ENCODE measurements at places on chromosomes 6 and 20.
A peak's percentile ranks its signal among the peaks of the same experiment; 100 is the strongest.

GRCh38 chr20:25055711-25056495 is 2.0 kb downstream of the ACSS1 start:
- peak overlapping the region; percentile 93 for H3K27ac ChIP-seq
- peaks cover 77% of the 10 kb centered on the region for H3K4me1 ChIP-seq

GRCh38 chr6:136846046-136846445 is 23.7 kb downstream of the PEX7 start:
- H3K27me3 ChIP-seq, result no peaks in the 10 kb centered on the region
- no peaks in the 10 kb centered on the region for H3K4me1 ChIP-seq
- no peak overlapping the region for H3K27ac ChIP-seq
- DNase-seq, result peak; percentile 44

- DNase-seq, result no peak
- H3K27ac ChIP-seq, result no peak overlapping the region
- no peaks in the 10 kb centered on the region for H3K36me3 ChIP-seq
- no peak overlapping the region for H3K4me3 ChIP-seq
These were observed 24.6 kb downstream of the CYP24A1 start for GRCh38 chr20:54148947-54149764.

GRCh38 chr6:25619217-25619616 is 32.8 kb upstream of the SCGN start:
- H3K27ac ChIP-seq, result no peak overlapping the region
- H3K36me3 ChIP-seq, result peaks cover 21% of the 10 kb centered on the region
- no peaks in the 10 kb centered on the region for H3K27me3 ChIP-seq
- H3K4me3 ChIP-seq, result no peak overlapping the region

- no peak for DNase-seq
- H3K4me3 ChIP-seq, result no peak overlapping the region
- H3K27me3 ChIP-seq, result no peaks in the 10 kb centered on the region
These were observed 68.5 kb downstream of the MAP3K5 start for GRCh38 chr6:136723780-136724179.

- no peak overlapping the region for H3K4me3 ChIP-seq
- no peaks in the 10 kb centered on the region for H3K27me3 ChIP-seq
- H3K4me1 ChIP-seq, result no peaks in the 10 kb centered on the region
- no peaks in the 10 kb centered on the region for H3K36me3 ChIP-seq
These were observed 70.2 kb downstream of the TENT5A start for GRCh38 chr6:81682235-81682795.

DNA sequence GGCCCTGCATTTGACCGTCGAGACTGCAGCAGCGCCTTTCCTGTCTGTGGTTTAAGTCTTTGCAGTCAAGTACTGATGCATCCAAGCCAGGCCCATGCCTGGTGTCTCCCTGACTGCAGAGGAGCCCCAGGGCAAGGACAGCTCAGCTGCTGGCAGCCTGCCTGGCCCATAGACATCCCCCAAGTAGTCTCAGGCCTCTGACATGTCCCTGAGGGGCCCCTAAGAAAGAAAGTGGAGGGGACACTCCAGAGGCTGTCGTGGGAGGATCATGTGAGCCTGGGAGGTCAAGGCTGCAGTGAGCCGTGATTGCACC is 18.0 kb downstream of the HRH3 start:
- H3K27ac ChIP-seq, result no peak overlapping the region
- peaks cover 62% of the 10 kb centered on the region for H3K36me3 ChIP-seq
- DNase-seq, result no peak
- H3K4me3 ChIP-seq, result no peak overlapping the region

DNA sequence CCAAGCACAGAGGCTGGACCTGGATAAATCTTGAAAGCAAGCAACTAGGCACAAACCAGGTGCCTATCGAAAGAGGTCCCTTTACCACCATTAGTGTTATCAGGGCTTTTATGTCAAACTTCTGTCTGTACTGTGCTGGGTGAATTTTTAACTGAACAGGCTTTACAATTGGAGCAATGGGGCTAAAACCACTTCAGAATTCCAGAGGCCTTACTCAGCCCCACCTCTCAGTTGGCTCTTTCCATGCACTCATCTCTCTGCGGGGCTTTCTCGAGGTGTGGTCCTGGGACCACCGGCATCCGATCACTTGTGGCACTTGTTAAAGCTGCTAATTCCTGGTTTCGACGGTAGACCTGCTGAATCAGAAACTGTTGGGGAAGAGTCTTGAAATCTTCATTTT is 232.5 kb downstream of the SOX4 start:
- H3K36me3 ChIP-seq, result no peaks in the 10 kb centered on the region
- no peaks in the 10 kb centered on the region for H3K27me3 ChIP-seq
- no peak overlapping the region for H3K27ac ChIP-seq
- DNase-seq, result no peak
- no peaks in the 10 kb centered on the region for H3K4me1 ChIP-seq

GRCh38 chr6:73523434-73524123 is 2.7 kb upstream of the EEF1A1 start:
- peak overlapping the region; percentile 78 for H3K27ac ChIP-seq
- H3K27me3 ChIP-seq, result no peaks in the 10 kb centered on the region
- H3K4me3 ChIP-seq, result peak overlapping the region; percentile 64
- peaks cover 12% of the 10 kb centered on the region for H3K36me3 ChIP-seq

- H3K4me1 ChIP-seq, result peaks cover 14% of the 10 kb centered on the region
- H3K36me3 ChIP-seq, result no peaks in the 10 kb centered on the region
- H3K4me3 ChIP-seq, result no peak overlapping the region
These were observed 6.7 kb downstream of the BACH2 start for GRCh38 chr6:90289902-90290301.

- H3K4me3 ChIP-seq, result peak overlapping the region; percentile 40
- peaks cover 16% of the 10 kb centered on the region for H3K4me1 ChIP-seq
- H3K27ac ChIP-seq, result no peak overlapping the region
These were observed 54.9 kb upstream of the FRMD1 start for GRCh38 chr6:168133687-168134559.

GRCh38 chr6:68007717-68008116 is 627.4 kb upstream of the ADGRB3 start:
- no peaks in the 10 kb centered on the region for H3K36me3 ChIP-seq
- H3K4me1 ChIP-seq, result no peaks in the 10 kb centered on the region
- H3K27ac ChIP-seq, result no peak overlapping the region
- no peak for DNase-seq

- DNase-seq, result no peak
- H3K27me3 ChIP-seq, result no peaks in the 10 kb centered on the region
- no peaks in the 10 kb centered on the region for H3K36me3 ChIP-seq
- peaks cover 10% of the 10 kb centered on the region for H3K4me1 ChIP-seq
- H3K27ac ChIP-seq, result no peak overlapping the region
- no peak overlapping the region for H3K4me3 ChIP-seq
These were observed 261.1 kb downstream of the THBS2 start for GRCh38 chr6:168992446-168993144.

GRCh38 chr20:18019068-18019467 is 38.6 kb downstream of the OVOL2 start:
- H3K4me1 ChIP-seq, result no peaks in the 10 kb centered on the region
- H3K27ac ChIP-seq, result no peak overlapping the region
- no peak for DNase-seq
- H3K4me3 ChIP-seq, result no peak overlapping the region
- peaks cover 4% of the 10 kb centered on the region for H3K27me3 ChIP-seq

DNA sequence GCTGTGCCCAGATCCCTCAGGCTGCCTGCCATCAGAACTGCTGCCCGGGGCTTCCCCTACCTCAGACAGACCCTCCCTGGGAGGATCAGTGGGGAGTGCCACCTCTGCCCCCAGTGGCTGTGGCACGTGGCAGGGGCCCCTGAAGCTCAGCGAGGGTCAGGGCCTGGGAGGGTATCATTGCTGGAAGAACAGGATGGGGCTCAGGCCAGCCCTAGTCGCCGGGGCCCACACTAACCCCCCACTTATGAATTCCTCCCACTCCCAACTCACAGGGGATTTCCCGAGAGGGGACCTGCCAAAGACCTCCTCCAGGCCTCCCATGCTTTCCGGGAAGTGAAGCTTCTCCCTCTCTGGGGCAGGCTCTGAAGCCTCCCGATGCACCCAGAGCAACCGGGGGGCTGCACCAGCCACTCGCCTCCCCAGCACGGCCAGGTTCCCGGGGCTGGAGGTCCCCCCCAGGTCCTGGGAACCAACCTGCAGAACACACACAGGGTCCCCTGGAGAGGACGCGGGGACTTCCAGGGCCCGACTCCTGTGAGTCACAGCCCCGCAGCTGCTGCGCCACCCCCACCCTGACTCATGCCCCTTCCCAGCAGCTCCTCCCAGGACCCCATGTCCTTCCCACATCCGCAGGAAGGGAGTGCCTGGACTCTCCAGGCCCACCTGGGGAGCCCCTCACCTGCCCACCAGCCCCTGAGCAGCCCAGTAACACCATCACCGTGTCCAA is 2.5 kb downstream of the TNFRSF6B start:
- H3K4me1 ChIP-seq, result peaks cover 34% of the 10 kb centered on the region
- H3K36me3 ChIP-seq, result peaks cover 51% of the 10 kb centered on the region
- no peaks in the 10 kb centered on the region for H3K27me3 ChIP-seq
- H3K27ac ChIP-seq, result peak overlapping the region; percentile 47
- DNase-seq, result peak; percentile 83

- no peak overlapping the region for H3K27ac ChIP-seq
- H3K27me3 ChIP-seq, result no peaks in the 10 kb centered on the region
- H3K36me3 ChIP-seq, result no peaks in the 10 kb centered on the region
- no peaks in the 10 kb centered on the region for H3K4me1 ChIP-seq
These were observed 162.6 kb downstream of the BCKDHB start for GRCh38 chr6:80268865-80269730.

DNA sequence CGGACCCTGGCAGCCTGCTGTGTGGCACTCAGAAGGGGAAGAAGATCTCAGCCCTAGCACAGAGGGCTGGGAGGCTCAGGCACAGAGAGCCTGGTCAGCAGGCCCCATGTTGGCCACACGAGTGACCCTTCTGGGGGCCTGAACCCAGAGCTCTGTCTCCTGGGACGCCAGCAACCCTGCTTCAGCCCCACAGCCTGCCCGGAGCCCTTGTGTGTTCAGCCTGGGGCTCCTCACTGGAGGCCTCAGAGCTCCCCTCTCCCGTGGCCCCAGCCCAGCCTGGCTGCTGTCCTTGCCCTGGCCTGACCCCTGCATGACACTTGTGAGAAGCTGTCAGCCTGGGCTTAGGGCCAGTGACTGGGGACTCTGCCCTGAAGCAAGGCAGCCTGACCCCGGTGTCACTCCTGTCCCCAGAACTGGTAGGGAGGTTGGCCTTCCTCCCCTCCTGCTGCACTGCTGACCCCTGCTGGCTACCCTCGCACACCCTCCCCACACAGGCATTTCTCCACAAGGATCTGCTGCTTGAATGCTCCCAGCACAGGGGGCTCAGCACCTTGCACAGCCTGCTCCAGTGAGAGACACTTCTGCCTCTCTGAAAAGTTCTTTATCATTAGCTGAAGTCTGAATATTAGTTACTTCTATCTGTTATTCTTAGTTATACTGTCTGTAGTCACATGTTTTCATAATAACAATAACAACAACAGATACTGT is 15.4 kb upstream of the IP6K3 start:
- H3K4me1 ChIP-seq, result no peaks in the 10 kb centered on the region
- DNase-seq, result no peak
- H3K27ac ChIP-seq, result no peak overlapping the region
- H3K4me3 ChIP-seq, result no peak overlapping the region

- H3K27me3 ChIP-seq, result no peaks in the 10 kb centered on the region
- peaks cover 20% of the 10 kb centered on the region for H3K4me1 ChIP-seq
- DNase-seq, result no peak
- H3K36me3 ChIP-seq, result no peaks in the 10 kb centered on the region
- H3K27ac ChIP-seq, result no peak overlapping the region
These were observed 91.8 kb upstream of the BACH2 start for GRCh38 chr6:90388395-90388794.

GRCh38 chr6:107154801-107155160 is 39.5 kb upstream of the BEND3 start:
- no peaks in the 10 kb centered on the region for H3K27me3 ChIP-seq
- H3K4me1 ChIP-seq, result no peaks in the 10 kb centered on the region
- no peak for DNase-seq
- no peaks in the 10 kb centered on the region for H3K36me3 ChIP-seq
- no peak overlapping the region for H3K4me3 ChIP-seq

GRCh38 chr6:81722506-81723223 is 29.8 kb downstream of the TENT5A start:
- DNase-seq, result no peak
- H3K27me3 ChIP-seq, result no peaks in the 10 kb centered on the region
- H3K27ac ChIP-seq, result no peak overlapping the region
- no peaks in the 10 kb centered on the region for H3K36me3 ChIP-seq

GRCh38 chr6:104896914-104897313 is 37.2 kb upstream of the HACE1 start:
- no peak overlapping the region for H3K4me3 ChIP-seq
- H3K36me3 ChIP-seq, result no peaks in the 10 kb centered on the region

DNA sequence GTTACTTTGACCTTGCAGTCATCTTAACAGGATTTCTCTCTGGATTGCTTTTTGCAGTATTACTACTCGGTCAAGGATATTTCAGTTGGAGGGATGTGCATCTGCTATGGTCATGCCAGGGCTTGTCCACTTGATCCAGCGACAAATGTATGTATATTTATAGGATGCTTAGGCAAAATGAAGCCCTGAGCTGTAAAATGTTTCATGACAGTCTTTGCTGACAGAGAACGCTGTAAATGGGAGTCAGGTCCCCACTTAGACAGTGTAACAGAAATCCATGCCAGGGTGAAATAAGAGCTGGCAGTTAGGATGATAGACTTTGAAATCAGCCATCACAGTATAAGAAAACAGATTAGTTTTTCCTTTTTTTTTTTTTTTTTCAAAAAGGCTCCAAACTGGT is 264.0 kb downstream of the LAMA2 start:
- no peaks in the 10 kb centered on the region for H3K36me3 ChIP-seq
- no peaks in the 10 kb centered on the region for H3K4me1 ChIP-seq
- H3K4me3 ChIP-seq, result no peak overlapping the region
- DNase-seq, result no peak
- no peaks in the 10 kb centered on the region for H3K27me3 ChIP-seq

DNA sequence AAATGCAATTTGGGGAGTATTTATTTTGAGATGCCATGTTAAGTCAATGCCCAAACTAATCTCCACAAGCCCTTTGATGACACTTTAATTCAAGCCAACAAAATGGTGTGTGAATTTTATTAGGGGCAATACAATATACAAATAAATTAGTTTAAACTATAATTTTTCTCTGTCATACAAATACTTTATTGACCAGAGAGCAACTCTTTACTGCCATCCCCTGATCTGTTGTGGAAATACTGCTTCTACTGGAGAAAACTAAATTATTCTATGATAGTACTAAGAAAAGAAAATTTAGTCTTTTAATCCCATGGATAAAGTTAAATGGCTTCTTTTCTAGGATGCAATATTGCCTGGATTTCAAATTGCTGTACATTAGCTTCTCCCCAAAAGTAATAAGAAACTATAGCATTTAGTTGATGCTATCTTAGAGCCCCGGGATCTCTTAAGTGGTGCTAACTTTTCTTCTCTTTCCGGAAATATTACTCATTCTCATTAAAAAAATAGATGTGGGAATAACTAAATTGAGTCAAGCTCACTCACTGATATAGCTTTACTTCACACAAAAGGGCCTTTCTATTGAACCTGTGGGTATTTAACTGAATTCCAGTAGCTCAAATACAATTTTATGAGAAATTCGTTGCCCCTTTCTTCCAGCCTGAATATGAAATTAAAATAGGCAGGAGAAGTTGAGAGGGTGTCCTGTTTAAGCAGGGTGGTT is 49.2 kb downstream of the SMPDL3A start:
- DNase-seq, result no peak
- H3K27me3 ChIP-seq, result no peaks in the 10 kb centered on the region
- no peaks in the 10 kb centered on the region for H3K4me1 ChIP-seq

- DNase-seq, result no peak
- no peaks in the 10 kb centered on the region for H3K27me3 ChIP-seq
- no peak overlapping the region for H3K4me3 ChIP-seq
- no peak overlapping the region for H3K27ac ChIP-seq
- no peaks in the 10 kb centered on the region for H3K4me1 ChIP-seq
- H3K36me3 ChIP-seq, result no peaks in the 10 kb centered on the region
These were observed 165.1 kb upstream of the PROKR2 start for GRCh38 chr20:5481872-5482271.

GRCh38 chr20:33408716-33409654 is 7.7 kb upstream of the CDK5RAP1 start:
- peaks cover 86% of the 10 kb centered on the region for H3K36me3 ChIP-seq
- no peak overlapping the region for H3K4me3 ChIP-seq
- H3K27me3 ChIP-seq, result no peaks in the 10 kb centered on the region
